HuH-7.5 (cell line): ENCODE measurements at places on chromosomes 16 and 17.

GRCh38 chr17:83057793-83058265 is 21.6 kb upstream of the METRNL start:
- no peak for DNase-seq

DNA sequence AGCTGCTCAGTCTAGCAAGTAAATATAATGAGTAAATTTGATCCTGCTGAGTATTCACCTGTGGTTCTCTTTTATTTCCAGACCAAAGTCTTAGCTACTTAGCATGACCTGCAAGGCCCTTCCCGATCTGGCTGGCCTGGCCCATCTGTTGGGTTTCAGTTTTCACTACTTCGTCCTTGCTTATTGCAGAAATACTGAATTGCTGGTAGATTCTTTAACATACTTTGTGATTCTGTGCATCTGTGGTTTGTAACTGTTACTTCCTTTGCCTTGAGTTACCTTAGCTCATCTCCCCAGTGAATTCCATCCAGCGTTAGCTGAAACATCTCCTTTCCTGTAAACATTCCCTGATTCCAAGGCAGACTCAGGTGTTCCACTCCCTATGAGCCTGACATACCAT is 131.1 kb downstream of the PHKB start:
- DNase-seq: no peak

DNA sequence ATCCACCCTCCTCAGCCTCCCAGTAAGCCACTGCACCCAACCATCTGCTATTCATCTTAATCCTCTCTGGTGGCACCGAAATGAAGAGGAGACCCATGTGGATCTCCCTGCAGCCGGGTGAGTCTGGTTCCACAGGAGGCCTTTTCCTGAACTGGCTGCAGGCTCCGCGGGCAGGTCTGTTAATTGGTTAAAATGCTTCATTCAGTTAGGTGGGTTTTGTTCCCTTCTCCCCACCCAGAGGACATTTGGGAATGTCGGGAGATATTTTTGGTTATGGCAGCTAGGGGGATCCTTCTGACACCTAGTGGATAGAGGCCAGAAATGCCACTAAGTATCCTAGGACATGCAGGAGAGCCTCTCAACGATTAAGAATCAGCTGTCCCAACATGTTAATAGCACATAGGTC is 16.7 kb downstream of the C16orf54 start:
- DNase-seq: peak; percentile 61

GRCh38 chr17:31834448-31834847 is 24.6 kb downstream of the COPRS start:
- DNase-seq: no peak

GRCh38 chr17:79946352-79947231 is 89.1 kb downstream of the TBC1D16 start:
- DNase-seq: no peak

DNA sequence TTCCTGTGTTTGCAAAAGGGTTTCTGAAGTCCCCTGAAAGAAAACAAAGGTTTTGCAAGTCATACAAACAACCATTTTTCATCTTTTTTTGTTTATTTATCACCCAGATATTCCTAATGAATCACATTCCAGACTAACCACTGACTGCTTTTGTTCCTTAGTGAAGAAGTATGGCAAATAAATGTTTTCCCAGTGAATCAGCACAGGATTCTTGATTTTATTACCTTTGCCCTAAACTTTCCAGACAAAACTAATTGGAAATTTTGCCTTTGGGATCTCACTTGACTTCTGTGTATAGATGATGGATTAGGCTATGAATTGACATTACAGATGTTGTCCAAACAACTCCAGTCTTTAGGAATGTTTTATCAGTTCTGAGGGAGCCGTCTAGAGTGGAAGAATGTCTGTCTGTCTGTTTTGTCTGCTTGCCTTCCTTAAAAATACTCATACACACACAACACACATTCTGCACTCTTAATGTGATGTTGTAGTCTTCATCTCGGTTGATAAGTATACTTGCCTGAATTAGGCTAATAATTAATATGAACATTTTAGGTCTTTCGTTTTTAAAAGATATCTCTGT is 48.9 kb downstream of the VMP1 start:
- no peak for DNase-seq

GRCh38 chr17:34254651-34255380 is at the start of gene CCL2:
TSS of gene CCL2 (plus strand) at chr17:34255285. CDS start at chr17:34255350, 65 bp downstream.
- no peak for DNase-seq

GRCh38 chr17:69508814-69509213 is 94.3 kb downstream of the MAP2K6 start:
- DNase-seq: no peak

DNA sequence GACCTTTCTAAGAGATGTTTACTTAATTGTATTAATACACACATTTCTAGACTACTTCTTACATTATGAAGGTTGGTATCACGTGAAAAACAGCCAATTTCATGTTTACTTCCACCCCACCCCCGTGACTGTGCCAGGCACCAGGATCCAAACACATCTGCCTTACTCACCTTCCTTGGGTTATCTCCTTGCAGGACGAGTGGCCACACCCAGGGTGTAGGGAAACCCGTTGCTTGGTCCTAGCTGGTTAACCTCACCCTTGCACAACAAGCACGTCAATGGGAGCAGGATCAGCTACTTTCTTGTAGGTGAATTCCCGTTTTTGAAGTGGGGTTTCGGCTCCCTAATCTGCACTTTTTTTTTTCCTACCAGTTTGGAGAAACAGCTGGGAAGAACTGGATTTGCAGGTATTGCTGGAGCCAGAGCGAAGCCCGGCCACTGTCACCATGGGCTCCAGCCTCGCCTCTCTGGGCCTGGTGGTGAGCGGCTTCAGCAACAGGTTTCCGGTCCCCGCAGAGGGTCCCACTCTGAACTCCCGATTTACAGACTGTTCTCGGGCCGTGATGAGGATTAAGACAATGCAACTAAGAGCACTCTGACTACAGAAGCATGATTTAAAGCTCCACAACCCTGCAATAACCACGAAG is 2.1 kb upstream of the UBB start:
- no peak for DNase-seq

DNA sequence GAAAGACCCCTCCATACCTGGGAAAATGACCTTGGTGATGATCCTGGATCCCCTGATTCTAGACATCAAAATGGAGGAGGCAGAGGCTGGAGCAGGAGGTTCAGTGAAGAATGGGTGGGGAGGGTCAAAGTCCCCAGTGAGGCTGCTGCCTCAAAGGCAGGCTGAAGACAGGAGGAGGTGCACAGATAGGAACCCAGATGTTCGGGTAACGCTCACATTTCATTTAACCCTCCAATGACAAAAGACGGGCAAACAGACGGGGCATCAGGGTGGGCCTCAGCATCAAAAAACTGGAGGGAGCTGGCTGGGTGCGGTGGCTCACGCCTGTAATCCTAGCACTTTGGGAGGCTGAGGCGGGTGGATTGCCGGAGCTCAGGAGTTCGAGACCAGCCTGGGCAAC is at the start of gene ANKRD40CL:
Gene ANKRD40CL, minus strand, starts transcription at position 73 of the 400 bp plus-strand sequence. CDS start 605 bp downstream, outside the sequence.
- DNase-seq: no peak

GRCh38 chr16:4556112-4556511 is at the start of gene C16orf96:
TSS of gene C16orf96 (plus strand) at chr16:4556340. CDS start at chr16:4556490, 150 bp downstream.
- DNase-seq: no peak

DNA sequence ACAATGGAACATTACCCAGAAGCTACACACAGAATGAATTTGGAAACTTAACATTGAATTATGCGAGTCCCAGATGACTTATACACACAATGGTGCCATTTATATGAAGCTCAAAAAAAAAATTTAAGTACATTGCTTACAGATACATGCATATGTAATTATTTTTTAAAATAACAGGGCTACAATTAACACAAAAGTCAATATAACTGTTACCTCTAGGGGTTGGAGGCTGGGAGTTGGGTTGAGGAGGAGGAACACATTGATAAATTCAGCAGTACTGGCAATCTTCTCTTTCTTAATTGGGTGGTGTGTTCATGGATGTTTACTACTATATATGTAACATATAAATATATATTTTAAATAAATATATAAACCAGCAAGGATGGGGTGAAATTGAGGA is 1.1 kb downstream of the ZNF23 start:
- DNase-seq: no peak

- DNase-seq: no peak
Observed at GRCh38 chr17:72984145-72984925, 108.2 kb downstream of the SLC39A11 start.

- DNase-seq: no peak
Observed at GRCh38 chr16:2827831-2828520, 2.1 kb upstream of the ZG16B start.

- no peak for DNase-seq
Observed at GRCh38 chr17:59829217-59830006, 63.3 kb downstream of the TUBD1 start.

DNA sequence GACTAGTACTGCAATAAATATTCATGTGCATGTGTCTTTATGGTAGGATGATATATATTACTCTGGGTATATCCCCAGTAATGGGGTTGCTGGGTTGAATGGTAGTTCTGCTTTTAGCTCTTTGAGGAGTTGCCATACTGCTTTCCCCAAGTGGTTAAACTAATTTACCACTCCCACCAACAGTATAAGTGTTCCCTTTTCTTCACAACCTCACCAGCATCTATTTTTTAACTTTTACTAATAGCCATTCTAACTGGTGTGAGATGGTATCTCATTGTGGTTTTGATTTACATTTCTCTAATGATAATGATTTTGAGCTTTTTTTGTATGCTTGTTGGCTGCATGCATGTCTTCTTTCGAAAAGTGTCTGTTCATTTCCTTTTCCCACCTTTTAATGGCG is 32.9 kb downstream of the ITGAM start:
- no peak for DNase-seq

GRCh38 chr17:8701221-8701620 is 43.4 kb downstream of the CCDC42 start:
- no peak for DNase-seq

- peak; percentile 44 for DNase-seq
Observed at GRCh38 chr17:36592316-36592715, 637 bp downstream of the DHRS11 start.

GRCh38 chr16:19781226-19781625 is 63.2 kb downstream of the IQCK start:
- no peak for DNase-seq

DNA sequence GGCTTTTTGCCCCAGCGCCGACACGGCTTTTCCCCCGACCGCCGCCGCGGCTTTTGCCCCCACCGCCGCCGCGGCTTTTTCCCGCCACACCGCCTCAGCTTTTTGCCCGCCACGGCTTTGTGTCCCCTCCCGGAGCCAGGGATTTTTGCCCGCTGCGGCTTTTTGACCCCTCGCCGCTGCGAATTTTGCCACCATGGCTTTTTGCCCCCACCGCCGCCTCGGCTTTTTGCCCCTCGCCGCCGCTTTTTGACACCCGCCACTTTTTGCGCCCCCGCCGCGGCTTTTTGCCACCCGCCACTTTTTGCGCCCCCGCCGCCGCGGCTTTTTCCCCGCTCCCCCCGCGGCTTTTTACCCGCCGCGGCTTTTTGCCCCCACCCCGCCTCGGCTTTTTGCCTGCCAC is 1342.5 kb downstream of the TP53TG3F start:
- DNase-seq: no peak

DNA sequence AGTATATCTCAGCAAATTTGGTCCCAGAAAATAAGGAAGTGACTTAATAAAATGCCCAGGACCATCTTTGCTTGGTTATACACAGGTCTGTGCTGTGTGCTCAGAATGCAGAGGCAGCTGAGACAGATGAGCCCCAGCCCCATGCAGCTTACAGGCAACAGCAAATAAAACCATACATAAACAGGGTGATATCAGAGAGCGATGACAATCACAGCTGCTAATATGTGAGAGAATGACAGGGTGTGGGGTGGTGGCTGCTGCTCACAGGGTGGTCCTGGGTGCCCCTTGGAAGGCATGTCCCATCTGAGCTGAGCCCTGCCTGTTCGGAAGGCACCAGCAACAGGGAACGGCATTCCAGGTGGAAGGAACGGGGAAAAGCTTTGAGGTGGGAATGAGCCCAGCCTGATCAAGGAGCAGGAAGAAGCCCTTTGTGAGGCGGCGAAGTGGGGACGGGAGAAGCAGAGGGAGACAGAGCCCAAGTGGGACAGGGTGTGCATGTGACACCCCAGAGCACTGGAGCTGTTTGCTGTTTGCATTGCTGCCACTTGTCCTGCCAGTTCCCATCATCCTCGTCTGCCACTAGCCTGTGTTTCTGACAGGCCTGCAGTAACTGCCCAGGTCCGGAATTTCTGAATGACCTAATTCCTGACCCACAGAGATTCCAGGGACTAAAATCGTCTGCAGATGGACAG is 150.5 kb downstream of the KATNIP start:
- DNase-seq: no peak

GRCh38 chr17:79730769-79731483 is at the start of gene ENPP7:
TSS of gene ENPP7 (plus strand) at chr17:79730943. CDS start at chr17:79731140, 197 bp downstream.
- DNase-seq: no peak

DNA sequence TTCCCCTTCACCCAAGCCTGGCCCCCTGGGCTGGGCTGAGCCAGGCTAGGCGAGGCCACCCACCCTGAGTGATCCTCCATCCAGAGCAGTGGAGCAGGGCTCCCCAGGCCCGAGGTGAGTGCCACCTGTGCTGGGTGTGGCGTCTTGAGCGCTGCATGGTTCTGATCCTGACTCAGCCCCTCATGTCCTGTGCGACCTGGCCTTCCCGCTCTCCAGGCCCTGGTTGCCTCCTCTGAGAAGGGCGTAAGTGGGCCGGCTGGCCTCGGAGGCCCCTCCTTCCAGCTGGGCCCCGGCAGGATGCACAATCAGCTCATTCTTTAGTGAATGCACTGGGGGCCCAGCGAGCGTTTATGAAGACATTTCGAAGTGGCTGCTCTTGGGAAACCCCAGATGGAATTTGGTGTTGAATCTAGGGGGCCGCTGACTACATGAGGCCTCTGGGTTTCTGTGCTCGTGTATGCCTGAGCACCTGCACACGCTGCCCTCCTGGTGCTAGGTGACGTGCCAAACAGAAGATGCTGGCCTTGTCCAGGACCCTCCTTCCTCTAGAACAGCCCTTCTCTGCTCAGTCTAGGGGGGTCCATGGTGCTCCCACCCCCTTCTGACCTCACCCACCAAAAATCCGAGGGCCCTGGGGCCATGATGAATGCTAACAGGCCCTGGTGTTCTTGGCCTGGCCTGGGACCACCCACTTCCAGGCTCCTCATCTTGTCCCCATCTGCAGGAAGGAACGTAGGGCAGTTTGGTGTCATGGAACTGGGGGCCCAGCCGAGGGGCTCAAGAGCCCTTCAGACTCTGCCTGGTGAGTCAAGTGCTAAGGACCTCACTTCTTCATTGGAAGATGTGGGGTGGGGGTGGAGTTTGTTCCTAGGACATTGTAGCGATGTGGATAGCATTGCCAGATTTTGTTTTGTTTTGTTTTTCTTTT is 3.6 kb upstream of the TMEM92 start:
- DNase-seq: no peak

DNA sequence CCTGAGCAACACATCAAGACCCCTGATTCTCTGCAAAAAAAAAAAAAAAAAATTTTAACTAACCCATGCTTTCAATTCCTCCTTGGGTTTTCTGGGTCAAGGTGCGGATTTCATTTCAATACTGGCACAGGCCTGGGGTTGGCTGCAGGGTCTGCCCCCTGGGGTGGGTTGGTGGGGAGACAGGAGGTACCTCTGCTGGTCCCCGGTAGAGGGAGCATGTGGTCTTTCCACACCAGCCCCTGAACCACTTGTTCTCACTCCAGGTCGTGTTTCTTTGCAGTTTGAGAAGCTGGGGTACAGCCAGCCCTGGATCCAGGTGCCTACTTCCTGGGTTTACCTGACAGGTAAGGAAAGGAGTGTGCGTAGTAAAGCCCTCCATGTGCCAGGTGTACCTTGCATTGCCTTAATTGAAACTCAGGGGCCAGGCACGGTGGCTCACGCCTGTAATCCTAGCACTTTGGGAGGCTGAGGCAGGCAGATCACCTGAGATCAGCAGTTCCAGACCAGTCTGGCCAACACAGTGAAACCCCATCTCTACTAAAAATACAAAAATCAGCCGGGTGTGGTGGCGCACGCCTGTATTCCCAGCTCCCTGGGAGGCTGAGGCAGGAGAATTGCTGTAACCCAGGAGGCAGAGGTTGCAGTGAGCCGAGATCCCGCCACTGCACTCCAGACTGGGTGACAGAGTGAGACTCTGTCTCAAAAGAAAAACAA is 21.8 kb downstream of the SDR42E2 start:
- peak; percentile 50 for DNase-seq
